ENCODE measurements at places on chromosomes 2 and 18.

- no peak for DNase-seq
Observed at GRCh38 chr18:37445368-37445767, 120.2 kb downstream of the CELF4 start.

DNA sequence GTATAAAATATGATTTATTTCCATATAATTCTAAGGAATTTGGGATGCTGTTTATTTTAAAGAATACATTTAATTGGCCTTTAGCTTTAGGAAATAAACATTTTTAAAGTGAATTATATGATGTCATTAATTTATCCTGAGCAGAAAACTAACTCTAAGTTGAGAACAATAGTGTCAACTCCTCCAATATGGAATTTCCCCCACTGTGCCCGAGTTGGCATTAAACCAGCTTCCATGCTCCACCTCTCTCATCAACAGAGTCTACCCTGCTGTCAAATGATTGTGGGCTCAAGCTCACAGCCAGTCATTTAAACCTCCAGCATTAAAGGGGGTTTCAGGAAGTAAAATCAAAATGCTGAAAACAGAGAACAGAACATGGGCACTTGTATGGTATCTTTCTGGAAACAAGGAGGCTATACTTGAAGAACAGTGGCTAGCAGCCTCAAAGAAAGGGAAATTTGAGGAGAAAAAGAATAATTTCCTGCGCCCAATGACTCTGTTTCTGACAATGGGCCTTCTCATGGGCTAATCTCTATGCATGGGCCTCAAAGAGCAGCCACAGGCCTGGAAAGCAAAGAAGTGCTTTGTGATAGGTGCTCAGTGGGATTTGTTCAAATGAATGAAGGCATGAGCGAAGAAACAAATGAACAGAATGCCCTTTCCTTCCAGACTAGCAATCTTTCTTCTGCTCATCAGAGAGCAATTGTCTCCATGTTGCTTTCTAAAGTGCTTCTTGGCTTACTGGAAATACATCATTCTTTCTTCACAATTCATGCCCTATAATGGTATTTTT lies 252.8 kb downstream of the MTX2 start:
- no peak for DNase-seq

GRCh38 chr2:118186858-118187254 lies 98.6 kb downstream of the INSIG2 start:
- DNase-seq = no peak

- DNase-seq = no peak
Observed at GRCh38 chr2:157245846-157246764, 11.4 kb upstream of the GALNT5 start.

GRCh38 chr2:135490376-135490775 lies 40.6 kb downstream of the ZRANB3 start:
- no peak for DNase-seq

DNA sequence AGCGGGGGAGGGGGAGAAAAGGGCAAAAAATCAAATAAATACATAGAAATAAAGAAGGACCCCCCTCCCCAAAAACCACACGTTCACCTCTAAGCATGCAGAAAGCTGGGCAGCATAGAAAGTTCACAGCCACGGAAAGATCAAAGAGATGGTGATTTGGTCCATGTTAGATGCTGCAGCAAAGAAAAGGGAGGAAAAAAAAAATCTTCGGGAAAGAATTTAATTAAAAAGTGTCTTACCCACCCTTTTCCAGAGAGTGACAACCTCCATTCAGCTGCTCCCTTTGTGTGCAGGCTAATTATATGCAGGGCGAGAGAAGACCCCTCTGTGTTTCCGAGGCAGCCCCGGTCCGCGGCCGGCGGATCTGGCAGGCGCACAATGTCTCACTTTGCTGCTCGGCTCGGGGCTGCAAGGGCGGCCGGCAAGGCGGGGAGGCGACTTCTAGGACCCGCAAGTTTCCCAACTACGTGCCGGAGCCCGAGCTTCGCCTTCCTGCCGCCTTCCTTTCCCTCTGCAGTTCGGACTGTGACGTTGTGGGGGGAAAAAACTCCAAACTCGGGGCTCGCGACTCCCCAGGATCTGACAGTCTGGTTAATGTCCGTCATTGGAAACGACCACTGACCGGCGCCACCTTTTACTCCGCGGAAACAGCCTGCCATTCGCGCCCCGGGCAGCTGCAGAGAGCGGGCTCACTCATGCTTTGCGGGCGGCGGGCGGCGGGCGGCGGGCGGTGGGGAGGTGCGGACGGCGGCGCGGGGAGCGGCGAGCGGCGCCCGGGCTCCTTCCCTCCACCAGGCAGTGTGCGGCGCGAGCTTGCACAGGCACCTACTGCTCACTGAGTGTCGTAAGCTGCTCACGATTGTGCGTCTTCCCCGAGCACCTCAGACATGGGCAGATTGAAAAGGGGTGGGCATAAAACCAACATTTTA lies at the start of gene LRRTM1:
TSS of gene LRRTM1 (minus strand) at position 844 of the 929 bp plus-strand sequence. CDS start 933 bp downstream, outside the sequence.
- peak; percentile 38 for DNase-seq

- peak; percentile 60 for DNase-seq
Observed at GRCh38 chr18:75477900-75478299, 50.4 kb upstream of the SMIM21 start.

GRCh38 chr2:118847762-118848172 lies 319 bp upstream of the EN1 start:
- no peak for DNase-seq

DNA sequence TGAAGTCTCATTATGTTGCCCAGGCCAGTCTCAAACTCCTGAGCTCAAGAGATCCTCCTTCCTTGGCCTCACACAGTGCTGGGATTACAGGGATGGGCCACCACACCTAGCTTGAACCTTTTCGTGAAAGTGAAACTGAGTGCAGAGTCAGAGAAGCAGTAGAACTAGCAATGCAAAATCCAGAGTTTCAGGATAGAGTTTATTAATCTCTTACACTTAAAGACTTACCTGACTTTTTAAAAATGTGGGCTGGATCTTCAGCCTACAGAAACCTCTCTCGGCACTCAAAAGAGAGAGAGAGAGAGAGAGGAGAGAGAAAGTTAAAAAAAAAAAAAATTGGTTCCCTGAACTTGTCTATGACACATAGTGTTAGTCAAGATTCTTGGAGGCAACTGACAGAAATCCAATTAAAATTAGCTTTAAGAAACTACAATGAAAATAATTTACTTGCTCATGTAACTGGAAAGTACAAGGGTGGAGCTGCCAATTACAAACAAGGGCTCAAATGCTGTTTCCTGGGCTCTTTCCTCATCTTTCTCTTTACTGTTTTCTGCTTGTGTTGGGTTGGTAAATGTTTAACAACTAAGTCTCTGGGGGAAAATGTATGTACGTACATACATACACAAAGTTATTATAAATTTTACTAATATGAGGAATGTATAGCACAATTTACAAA lies 98.1 kb upstream of the CERS6 start:
- no peak for DNase-seq

GRCh38 chr18:38539856-38540255 lies 974.3 kb upstream of the CELF4 start:
- no peak for DNase-seq

- peak; percentile 81 for DNase-seq
Observed at GRCh38 chr18:24726727-24727492, 266.5 kb downstream of the HRH4 start.

- no peak for DNase-seq
Observed at GRCh38 chr2:191311-192190, 72.3 kb downstream of the SH3YL1 start.

GRCh38 chr2:54330926-54331835 lies 75.2 kb upstream of the TSPYL6 start:
- no peak for DNase-seq

- DNase-seq = no peak
Observed at GRCh38 chr2:62577994-62578781, 72.2 kb upstream of the TMEM17 start.

DNA sequence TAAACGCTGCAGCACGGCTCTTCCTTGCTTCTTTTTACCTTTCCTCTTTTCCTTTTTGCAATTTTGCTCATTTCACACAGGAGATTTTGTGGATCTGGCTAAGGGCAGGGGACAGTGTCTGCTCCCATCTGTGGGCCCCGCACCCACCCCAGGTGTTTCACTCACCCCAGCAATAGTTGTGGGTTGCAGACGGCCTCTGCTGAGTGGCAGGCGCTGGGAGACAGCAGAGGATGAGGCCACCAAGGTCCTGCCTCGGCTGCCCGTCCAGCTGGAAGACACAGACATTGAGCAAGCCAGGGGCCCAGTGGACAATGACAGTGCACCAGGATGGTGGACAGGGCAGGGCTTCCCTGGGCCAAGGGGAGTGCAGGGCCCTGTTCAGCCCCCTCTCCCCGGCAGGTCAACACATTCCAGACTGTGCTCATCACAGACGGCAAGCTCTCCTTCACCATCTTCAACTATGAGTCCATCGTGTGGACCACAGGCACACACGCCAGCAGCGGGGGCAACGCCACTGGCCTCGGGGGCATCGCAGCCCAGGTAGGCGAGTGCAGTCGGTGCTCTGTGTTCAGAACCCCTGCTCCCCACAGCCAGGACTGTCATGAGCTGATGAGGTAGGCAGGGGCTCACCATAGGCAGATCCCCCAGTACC lies 35.0 kb downstream of the SNED1 start:
- DNase-seq = no peak

DNA sequence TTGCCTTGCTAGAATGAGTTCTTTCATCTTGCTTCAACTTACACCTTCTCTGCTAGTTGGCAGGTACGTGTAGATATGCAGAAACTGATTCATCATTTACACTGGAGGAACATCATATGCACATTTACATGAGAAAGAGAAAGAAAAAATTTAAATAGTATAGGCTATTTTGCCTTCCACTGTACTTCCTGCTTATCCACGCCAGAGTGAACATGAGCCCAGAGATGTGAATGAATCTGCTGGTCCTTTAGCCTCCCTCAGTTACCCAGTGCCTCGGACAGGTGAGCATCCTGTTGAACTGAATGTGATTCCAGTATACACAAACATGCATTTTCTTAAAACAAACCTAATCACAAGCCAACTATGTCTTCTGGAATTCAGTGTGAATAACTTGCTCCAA lies 83.6 kb downstream of the SESTD1 start:
- DNase-seq = no peak

GRCh38 chr2:119231975-119232665 lies 8.5 kb downstream of the STEAP3 start:
- no peak for DNase-seq

DNA sequence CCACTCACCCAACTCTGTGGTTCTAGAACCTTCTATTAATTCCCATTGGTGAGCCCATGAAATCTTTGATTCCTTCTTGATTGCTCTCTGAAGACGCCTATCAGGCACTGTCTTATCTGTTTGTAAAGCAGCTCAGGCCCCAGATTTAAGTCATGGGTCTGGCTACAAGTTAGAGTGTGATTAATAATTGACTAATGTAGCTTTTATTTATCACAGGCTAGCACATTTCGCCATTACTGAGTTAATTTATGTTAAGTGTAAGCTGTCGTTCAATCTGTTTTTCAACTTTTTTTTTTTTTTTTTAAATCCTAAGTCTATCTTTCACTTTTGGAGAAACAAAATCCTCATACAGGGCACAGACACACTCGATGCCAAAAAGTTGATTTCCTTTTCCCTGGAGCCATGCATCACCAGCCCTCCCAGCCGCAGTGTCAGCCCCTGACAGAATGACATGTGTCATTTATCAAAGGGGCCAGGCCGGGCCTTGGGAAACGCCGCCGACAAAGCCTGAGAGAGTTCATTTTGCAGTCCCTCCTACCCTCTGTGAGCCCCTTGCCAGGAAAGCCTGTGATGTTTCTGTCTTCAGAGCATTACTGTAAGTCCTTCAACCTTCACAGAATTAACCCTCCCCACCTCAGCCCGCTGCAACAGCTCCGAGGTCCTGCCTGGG lies 15.8 kb downstream of the TSHZ1 start:
- no peak for DNase-seq

GRCh38 chr2:127762846-127763245 lies 48.1 kb downstream of the WDR33 start:
- no peak for DNase-seq

DNA sequence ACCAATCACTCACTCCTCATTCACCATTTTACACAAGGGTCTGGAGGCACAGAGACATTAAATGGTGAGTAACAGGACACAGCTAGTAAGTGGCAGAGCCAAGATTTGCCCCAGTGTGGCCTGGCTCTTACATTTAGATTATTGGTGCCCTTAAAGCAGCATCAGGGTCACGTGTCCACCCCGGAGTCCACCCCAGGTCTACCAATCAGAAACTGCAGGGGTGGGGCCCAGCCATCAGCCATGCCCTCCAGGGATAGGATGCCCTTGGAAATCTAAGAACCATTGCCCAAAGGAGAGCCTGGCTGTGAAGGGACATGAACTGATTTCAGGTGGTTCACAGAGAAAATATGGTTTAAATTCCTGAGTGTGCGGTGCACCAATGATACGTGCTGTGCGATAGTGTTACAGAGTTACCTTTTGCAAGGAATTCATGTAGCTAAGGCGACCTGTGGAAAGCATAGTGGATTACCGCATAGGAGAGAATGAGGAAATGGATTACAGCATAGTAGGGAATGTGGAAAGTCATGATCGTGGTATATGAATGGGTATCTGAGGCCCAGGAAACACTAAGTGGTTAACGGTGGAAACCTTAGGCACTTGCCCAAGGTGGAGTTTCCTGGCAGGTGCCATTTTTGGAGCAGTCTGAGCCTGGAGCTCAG lies 17.8 kb downstream of the IGFBP5 start:
- DNase-seq = no peak

DNA sequence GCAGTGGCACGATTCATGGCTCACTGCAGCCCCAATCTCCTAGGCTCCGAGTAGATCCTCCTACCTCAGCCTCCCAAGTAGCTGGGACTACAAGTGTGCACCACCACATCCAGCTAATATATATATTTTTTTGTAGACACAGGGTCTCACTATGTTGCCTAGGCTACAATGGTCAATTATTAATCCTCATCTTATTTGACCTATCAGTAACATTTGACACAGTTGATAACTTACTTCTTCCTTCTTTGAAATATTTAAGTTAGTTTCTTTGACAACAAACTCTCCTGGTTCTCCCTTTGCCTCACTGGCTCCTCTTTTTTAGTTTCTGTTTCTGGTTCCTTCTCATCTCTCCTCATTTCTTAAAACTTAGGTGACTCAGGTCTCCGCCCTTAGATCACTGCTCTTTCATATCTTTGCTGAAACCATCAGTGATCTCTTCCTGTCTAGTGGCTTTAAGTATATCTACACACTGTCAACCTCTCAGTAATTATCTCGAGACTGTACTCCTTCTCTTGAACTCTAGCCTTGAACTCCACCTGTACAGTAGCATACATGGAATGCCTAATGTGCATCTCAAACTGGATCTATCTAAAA lies 11.5 kb downstream of the PGAP1 start:
- no peak for DNase-seq

Data from hematopoietic multipotent progenitor cell (in vitro differentiated cells).